Endodermal cell (in vitro differentiated cells): ENCODE measurements at places on chromosomes 2 and 18. TPM values are rescaled to one million over a fixed set of nuclear protein-coding genes. Genes with fewer than 3 reads are reported as not detected.

GRCh38 chr2:240672076-240672700 is 10.5 kb downstream of the AQP12B start:
- H3K4me1 ChIP-seq: peaks cover 2% of the 10 kb centered on the region
- H3K27ac ChIP-seq: no peak overlapping the region
- no peak for DNase-seq
- no peaks in the 10 kb centered on the region for H3K36me3 ChIP-seq

DNA sequence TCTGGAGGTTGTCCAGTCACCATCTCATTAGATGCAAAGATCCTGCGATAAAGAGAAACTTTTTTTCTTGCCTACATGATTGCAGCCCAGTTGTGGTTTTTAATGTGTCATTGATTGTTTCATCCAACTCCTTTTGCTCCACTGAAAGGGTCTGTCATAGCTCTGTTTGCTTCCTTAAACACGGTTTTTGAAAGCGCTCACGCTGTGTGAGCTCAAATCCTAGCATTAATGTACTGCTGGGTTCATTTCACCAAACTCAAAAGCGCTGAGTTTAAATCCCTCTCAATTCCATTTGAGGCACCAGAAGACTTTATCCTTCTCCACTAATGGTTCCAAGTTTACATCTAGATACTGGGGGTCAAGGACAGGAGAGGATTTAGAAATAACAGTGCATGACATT is 53.6 kb downstream of the CDK15 start:
- H3K4me3 ChIP-seq: no peak overlapping the region
- no peaks in the 10 kb centered on the region for H3K27me3 ChIP-seq
- no peak overlapping the region for H3K27ac ChIP-seq
- no peaks in the 10 kb centered on the region for H3K36me3 ChIP-seq
- peaks cover 22% of the 10 kb centered on the region for H3K4me1 ChIP-seq
- no peak for DNase-seq

GRCh38 chr2:148555622-148556294 is 88.8 kb upstream of the EPC2 start:
- no peak for DNase-seq
- no peak overlapping the region for H3K4me3 ChIP-seq
- peaks cover 6% of the 10 kb centered on the region for H3K4me1 ChIP-seq
- no peak overlapping the region for H3K27ac ChIP-seq

DNA sequence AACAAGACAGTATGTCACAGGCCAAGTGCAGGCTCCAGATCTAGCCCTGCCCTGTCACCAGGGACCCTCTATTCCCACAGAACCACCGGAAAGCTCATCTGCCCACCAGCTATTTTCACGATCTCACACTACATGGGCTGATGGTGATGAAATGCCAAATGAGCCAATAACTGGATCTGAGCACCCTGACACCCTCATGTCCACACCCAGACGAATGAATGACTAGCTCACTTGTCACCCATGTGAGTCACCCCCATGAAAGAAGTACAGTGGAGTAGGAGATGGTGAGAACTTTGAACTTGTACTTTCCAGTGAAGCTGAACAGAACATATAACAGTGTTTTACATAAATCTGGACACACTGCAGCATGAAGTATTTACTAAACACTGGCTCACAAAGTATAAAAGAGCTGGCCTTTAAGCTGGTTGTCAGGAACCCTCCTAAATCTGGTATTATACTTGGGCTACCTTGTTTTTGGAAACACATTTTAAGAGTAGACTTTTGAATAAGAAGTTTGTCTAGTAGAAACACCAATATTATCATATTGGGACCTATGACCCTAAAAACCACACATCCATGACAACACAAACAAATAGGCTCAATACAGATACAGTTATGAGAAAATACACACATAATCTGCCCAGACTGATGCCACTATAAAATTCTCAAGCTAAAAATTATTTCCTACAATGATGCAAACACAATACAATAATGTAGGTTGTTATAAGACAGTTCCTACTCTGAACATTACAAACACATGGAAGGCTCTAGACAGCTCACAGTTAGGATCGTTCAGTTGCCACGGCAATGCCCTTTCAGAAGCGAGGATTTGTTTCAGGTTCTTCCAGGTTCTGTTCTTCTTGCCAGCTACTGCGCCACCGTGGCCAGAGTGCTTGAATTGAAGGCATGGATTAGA is 19.0 kb downstream of the INO80C start:
- H3K4me3 ChIP-seq: no peak overlapping the region
- H3K27ac ChIP-seq: no peak overlapping the region
- H3K27me3 ChIP-seq: no peaks in the 10 kb centered on the region

The UGT1A3 gene
- not detected in 3 replicates for total RNA-seq

The CNDP1 gene
- total RNA-seq: 0.21 to 0.42 TPM in 2 of 3 replicates, not detected in the other

- H3K27me3 ChIP-seq: no peaks in the 10 kb centered on the region
- no peaks in the 10 kb centered on the region for H3K36me3 ChIP-seq
- no peak overlapping the region for H3K4me3 ChIP-seq
- peaks cover 5% of the 10 kb centered on the region for H3K4me1 ChIP-seq
Measured at GRCh38 chr18:32975501-32975900, 202.7 kb upstream of the KLHL14 start.

The LBX2 gene
- 1.6 and 1.7 TPM in 2 replicates for total RNA-seq

DNA sequence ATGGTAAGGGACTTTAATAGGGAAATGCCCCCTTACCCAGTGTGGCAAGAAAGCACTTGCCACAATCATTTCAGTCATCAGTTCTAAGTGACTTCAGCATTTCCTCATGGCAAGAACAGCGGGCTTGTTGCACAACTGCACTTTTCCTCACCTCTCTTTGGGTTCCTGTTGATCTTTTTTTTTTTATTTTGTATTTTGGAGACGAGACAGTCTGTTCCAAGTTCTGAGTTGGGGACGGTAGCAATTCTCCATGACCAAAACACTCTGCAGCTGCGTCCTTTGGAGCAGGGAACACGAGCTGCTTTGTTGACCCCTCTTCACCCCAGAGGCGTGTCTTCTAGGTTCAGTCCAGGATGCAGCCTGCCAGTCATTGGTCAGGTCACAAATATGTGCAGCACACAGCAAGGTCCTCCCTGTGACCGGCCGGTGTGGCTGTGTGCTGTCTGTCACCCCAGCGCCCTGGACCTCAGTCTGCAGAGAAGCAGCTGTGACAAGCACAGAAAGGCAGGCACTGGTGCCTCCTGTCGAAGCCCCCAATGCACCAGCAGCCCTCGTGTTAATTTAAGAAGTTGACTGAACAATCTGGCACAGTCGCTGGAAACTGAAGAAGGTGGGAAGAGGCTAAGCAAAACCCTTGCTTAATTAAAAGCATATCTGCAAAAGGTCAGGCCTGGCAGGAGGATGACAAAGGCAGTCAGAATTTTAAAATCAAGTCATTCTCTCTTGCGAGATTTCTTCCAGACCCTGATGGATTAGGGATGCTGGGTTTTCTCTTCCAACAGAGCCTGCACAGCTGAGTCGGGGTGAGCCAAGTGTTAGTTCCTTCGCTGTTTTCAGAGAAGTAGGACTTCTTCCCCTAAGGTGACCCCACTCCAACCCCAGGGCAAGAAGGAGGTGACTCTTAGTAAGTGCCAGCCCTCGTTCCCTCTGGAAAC is 96.7 kb upstream of the COPS8 start:
- H3K27me3 ChIP-seq: no peaks in the 10 kb centered on the region
- H3K27ac ChIP-seq: peak overlapping the region; percentile 14
- H3K4me3 ChIP-seq: no peak overlapping the region
- peaks cover 11% of the 10 kb centered on the region for H3K4me1 ChIP-seq
- no peaks in the 10 kb centered on the region for H3K36me3 ChIP-seq

- H3K27me3 ChIP-seq: no peaks in the 10 kb centered on the region
- H3K27ac ChIP-seq: peak overlapping the region; percentile 45
- H3K4me1 ChIP-seq: peaks cover 8% of the 10 kb centered on the region
- peaks cover 79% of the 10 kb centered on the region for H3K36me3 ChIP-seq
- peak overlapping the region; percentile 14 for H3K4me3 ChIP-seq
Measured at GRCh38 chr2:201158111-201158929, 24.6 kb upstream of the CASP10 start.

DNA sequence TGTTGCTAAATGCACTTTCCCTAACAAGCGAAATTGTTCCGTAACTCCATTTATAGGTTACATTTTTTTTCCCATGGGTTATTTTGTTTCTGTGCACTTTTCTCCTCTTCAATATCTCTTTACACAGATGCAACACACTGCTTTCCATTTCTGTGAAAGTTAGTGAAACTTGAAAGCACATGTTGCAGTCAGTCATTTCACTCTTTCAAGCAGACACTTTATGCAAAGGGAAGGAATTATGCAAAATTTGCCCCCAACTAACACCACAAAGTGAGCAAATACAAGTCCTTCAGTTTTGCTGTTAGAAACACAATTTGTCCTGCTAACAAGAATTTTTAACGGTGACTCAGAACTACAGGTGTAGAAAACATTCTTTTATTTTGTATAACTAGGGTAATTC is 124.8 kb downstream of the PTH2R start:
- no peak overlapping the region for H3K27ac ChIP-seq
- no peaks in the 10 kb centered on the region for H3K27me3 ChIP-seq
- no peaks in the 10 kb centered on the region for H3K36me3 ChIP-seq
- no peak for DNase-seq
- no peak overlapping the region for H3K4me3 ChIP-seq

The DYSF gene
- 3.1 and 3.8 TPM in 2 replicates for total RNA-seq

The AFG3L2 gene
- total RNA-seq: 49.5 and 52.1 TPM in 2 replicates

DNA sequence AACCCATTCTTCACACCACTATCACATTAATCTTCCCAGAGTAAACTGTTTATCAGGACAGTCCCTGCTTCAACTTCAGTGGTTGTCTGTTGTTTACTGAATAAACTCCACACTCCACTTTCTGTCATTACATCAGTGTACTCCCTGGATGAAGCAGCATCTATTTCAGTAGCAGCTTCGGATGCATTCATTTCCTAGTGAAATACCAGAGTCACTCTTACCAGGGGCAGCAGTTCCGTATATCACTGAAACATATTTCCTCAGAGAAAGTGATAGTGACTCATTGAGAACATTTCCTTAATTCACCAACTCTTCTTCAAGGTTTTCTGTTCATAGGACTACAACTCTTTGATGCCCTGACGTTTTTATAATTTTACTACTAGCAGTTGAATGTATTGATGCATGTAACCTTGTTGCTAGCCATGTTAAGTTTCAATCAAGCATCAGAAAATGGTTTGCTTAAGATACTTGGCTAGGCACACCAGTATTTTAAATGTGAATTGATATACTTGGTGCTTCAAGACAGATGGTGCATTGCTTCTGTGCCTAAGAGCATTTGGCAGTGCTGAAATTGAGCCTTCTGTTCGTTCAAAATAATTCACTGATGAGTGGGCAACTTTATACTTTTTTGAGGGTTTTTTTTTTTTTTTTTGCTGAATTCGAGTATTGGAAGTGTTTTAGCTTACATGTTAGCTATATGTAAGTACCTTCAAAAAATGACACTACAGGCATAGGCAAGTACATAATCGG is 92.3 kb downstream of the UBE2E3 start:
- H3K27me3 ChIP-seq: no peaks in the 10 kb centered on the region
- DNase-seq: no peak
- no peak overlapping the region for H3K27ac ChIP-seq
- H3K4me1 ChIP-seq: peaks cover 11% of the 10 kb centered on the region
- H3K36me3 ChIP-seq: no peaks in the 10 kb centered on the region
- no peak overlapping the region for H3K4me3 ChIP-seq

DNA sequence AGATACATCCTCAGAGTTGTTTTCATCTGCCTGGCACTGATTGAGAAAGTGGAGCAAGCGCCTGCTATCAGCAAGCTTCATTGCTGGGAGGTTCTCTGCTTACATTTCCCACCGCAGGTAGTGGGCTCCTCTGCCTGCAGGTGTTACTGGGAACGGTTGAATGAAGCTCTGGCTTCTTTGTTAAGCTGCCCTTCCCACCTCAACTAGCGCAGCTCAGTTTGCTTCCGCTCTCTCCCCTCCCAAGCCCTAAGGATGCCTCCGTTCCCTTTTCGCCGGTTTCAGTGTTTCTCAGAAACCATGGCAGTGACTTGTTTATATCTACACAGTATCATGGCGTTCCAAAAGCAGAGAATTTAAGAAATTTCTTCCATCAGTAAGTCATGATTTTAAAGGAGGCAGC is 72.2 kb upstream of the B3GNT7 start:
- peaks cover 3% of the 10 kb centered on the region for H3K36me3 ChIP-seq
- H3K27me3 ChIP-seq: no peaks in the 10 kb centered on the region
- H3K4me1 ChIP-seq: peaks cover 7% of the 10 kb centered on the region
- H3K27ac ChIP-seq: no peak overlapping the region

DNA sequence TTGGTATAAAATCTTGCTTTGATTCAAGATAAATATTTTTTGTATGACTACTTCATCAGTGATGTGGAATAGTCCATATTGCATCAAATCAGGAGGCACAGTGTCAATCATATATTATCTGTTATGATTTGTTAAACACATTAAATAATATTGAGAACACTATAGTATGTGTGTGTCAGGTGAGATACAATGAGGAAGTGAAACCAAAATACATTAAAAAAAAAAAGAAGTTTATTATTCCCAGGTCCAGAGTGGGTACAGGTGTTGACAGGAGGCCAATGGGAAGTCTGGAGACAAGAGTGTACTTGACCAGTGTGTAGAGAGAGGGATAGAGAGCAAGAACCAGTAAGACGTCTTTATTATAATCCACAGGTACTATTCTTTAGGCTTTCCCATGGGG is 292.6 kb downstream of the FSIP2 start:
- H3K4me3 ChIP-seq: no peak overlapping the region
- H3K36me3 ChIP-seq: no peaks in the 10 kb centered on the region
- no peaks in the 10 kb centered on the region for H3K4me1 ChIP-seq

DNA sequence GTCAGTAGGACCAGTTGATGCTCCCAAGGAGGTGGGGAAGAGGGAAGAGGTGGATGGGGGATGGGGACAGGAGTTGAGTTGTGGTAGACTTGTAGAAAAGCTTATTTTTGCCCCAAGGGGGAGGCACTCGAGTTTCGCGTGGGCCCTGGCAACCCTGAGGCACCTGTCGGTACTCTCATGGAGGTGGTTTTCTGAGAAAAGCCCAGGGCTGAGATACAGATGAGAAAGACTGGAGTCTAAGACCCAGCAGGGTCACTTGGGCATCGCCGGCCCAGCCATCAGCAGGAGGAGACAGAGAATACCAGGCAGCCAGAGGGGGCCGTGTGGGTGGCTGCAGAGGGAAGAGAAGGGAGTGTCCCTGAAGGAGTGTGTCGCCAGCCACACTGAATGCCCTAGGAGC is 57.7 kb upstream of the HPCAL1 start:
- no peak overlapping the region for H3K27ac ChIP-seq
- DNase-seq: peak; percentile 36
- no peaks in the 10 kb centered on the region for H3K27me3 ChIP-seq
- H3K4me3 ChIP-seq: no peak overlapping the region

The C2orf66 gene
- 0.15 and 0.18 TPM in 2 replicates for total RNA-seq

The ESPNL gene
- 0.15 and 0.25 TPM in 2 replicates for total RNA-seq

The DCC gene
- 0.41 and 0.97 TPM in 2 replicates for total RNA-seq

- no peak for DNase-seq
- H3K36me3 ChIP-seq: no peaks in the 10 kb centered on the region
- no peak overlapping the region for H3K4me3 ChIP-seq
- no peak overlapping the region for H3K27ac ChIP-seq
- no peaks in the 10 kb centered on the region for H3K27me3 ChIP-seq
Measured at GRCh38 chr2:229372207-229372606, 101.1 kb upstream of the PID1 start.

The TMEM18 gene
- total RNA-seq: 16.6 to 19.9 TPM (median 17.6 TPM) in 3 replicates

DNA sequence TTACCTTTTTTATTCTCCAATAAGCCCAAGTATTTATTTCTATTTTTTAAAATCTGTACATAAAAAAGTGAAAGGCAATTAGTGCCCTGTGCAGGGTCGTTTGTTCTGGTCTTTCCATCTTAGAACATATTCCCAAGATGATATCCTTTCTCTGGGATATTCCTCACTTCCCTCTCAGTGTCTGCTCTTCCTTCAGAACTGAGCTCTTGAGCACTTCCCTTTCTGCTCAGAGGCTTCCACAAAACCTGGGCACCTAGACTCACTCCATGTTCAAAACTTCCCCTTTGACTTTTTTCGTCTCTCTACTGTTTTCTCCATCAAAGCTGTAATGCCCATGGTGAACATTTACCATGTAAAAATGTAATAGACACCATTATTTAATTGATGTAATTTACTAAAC is 296.5 kb upstream of the TCF4 start:
- H3K36me3 ChIP-seq: no peaks in the 10 kb centered on the region
- DNase-seq: no peak
- no peaks in the 10 kb centered on the region for H3K4me1 ChIP-seq
- H3K27me3 ChIP-seq: no peaks in the 10 kb centered on the region
- H3K4me3 ChIP-seq: no peak overlapping the region
